ENCODE measurements at places on chromosomes 5 and 9.

- no peak for DNase-seq
Observed at GRCh38 chr9:133045132-133045531, 14.3 kb downstream of the GTF3C5 start.

GRCh38 chr5:154576429-154576806 is 98.4 kb upstream of the HAND1 start:
- DNase-seq, result no peak

GRCh38 chr9:86408121-86408520 is 53.9 kb upstream of the TUT7 start:
- no peak for DNase-seq

- no peak for DNase-seq
Observed at GRCh38 chr5:136724161-136724560, 358.8 kb upstream of the TRPC7 start.

GRCh38 chr5:107958861-107959260 is 288.1 kb upstream of the EFNA5 start:
- no peak for DNase-seq
